ENCODE measurements at places on chromosomes 5 and 9. TPM values are rescaled to one million over a fixed set of nuclear protein-coding genes. Genes with fewer than 3 reads are reported as not detected.

SET gene
- polyA plus RNA-seq = 157 TPM

LCN9 gene
- not detected for polyA plus RNA-seq

ELAVL2 gene
- polyA plus RNA-seq = 0.54 TPM

OLFM1 gene
- 45.7 TPM for polyA plus RNA-seq

ECM2 gene
- polyA plus RNA-seq = 7.1 TPM

EPB41L4B gene
- 1.2 TPM for polyA plus RNA-seq

DNA sequence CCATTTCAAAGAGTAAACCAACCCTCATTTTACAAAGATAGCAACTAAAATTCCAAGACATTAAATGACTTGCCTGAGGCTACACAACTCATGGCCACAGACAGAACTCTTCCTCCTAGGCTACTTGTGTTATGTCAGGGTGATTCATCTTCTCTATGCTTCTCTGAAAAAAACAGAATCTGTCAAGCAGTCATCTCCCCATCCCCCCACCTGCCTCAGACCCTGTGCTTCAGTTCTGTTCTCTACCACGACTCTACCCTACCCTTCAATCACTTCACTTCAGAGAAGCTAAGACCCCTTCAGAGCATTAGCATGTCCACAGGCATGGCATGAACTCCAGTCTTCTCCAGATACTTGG, 277.7 kb upstream of the PTGER4 start:
- no peak for DNase-seq

DNA sequence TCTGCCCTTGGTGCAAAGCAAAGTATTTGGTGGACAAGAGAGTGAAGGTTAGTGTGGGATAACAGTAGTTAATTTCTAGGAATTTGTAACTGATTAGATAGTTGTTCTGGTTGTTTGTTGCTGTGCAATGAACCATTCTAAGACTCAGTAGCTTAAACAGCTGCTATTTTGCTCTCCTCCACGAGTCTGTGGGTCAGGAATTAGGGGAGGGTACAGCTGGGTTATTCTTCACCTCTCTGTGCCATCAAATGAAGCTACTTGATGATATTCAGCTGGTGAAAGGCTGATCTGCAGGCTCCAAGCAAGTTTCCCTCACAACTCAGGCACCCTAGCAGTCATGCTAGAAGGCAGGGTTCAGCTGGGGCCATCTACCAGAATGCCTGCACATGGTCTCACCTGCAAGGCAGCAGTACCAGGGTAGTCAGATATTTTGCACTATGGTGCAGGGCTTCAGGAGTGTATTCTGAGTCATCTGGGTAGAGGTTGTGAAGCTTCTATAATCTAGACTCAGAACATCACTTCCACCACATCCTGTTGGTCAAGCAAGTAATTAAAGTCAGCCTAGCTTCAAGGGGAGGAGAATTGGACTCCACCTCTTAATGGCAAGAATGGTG, 159.5 kb upstream of the SLC28A3 start:
- no peak for DNase-seq

DNA sequence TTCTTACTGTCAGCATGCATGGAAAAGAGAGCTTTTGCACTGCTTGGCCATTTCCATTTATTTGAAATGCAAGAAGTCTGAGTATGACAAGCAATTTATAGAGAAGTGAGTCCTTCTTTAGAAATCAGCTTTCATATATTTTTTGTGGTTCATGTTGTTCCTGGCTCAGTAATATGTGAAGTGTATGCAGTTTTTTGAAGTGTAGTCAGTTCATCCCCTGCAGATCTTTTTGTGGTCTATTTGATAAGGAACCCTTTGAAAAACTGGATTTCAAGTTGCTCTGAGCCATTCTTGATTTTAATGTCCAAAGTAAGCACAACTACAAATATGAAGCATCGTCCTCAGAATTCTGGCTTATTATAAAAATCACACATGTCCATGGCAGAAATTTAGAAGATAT, 294.1 kb upstream of the SMC2 start:
- DNase-seq = no peak

DNA sequence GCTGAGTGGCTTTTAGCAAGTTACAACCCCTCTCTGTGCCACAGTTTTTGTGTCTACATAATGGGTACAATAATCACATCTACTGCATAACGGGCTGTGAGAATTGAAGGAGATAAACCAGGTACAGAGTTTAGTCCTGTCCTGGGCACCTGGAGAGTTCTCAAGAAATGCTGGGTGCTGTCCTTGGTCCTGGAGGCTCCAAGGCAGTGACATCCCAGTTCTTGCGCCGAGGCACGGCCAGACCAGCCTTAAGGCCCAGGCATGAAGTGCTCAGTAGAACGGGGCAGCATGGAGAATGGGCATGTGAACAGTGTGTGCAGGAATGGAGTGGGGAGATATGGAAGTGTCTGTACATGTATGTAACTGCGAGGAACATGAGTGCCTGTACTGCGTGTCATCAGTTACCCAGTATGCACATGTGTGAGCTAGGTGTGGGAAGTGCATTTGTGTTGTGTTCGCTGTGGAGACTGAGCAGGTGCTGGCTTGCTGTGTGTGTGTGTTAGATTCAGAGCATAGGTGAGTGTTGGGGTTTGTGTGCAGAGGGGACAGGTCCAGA, 6.3 kb upstream of the UNC5A start:
- DNase-seq = no peak

- no peak for DNase-seq
Observed at GRCh38 chr5:130545291-130545690, 619.8 kb downstream of the HINT1 start.

GRCh38 chr5:79157305-79157704, 45.7 kb downstream of the BHMT start:
- no peak for DNase-seq

GRCh38 chr5:125199968-125200865, 453.8 kb upstream of the ZNF608 start:
- no peak for DNase-seq

DNA sequence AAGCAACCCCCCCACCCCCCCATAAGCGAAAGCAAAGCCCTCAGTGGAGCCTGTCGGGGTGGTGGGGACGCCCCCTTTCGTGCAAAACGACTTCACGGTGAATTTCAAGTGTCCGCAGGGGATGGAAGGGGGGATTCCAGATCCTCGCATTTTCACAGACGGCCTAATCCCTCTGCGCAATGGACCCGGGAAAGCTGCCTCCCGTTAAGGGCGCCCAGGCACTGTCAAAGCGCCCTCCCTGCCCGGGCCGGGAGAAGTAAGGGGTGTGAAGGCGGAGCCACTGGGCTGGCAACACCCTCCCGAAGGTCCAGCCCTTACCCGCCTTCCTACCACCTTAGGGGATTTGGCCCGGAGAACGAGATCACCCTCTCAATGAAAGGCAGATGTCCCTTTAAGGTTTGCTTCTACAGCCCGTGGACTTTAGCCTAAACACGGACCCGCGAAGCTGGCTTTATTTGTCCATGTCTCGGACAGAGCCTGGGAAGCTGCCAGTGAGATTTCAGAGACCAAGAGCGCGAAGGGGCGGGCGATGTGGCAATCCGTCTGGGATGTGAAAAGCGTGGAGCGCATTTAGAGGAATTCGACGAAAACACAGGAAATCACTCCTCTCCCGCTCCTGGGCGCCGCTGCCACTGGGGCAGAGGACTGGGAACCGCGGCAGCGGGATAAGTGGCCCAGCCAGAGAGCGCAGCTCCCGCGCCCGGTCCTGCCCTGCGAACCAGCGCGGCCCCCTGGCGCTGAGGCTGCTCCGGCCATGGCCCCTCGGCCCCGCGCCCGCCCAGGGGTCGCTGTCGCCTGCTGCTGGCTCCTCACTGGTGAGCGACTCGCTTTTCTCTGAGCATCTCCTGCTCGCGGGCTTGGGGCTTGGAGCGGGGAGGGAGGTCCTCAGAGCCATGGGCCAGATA, at the start of the genes ITGA1 and PELO:
Gene ITGA1, plus strand, starts transcription at position 317 of the 905 bp plus-strand sequence. Its CDS starts 438 bp downstream, at position 755.
Gene PELO, plus strand, starts transcription at position 317 of the 905 bp plus-strand sequence. CDS start 12,479 bp downstream, outside the sequence.
- peak; percentile 55 for DNase-seq

- no peak for DNase-seq
Observed at GRCh38 chr9:36213387-36213786, 22.7 kb downstream of the CLTA start.

- no peak for DNase-seq
Observed at GRCh38 chr5:108884736-108885135, 137.0 kb downstream of the FER start.

DNA sequence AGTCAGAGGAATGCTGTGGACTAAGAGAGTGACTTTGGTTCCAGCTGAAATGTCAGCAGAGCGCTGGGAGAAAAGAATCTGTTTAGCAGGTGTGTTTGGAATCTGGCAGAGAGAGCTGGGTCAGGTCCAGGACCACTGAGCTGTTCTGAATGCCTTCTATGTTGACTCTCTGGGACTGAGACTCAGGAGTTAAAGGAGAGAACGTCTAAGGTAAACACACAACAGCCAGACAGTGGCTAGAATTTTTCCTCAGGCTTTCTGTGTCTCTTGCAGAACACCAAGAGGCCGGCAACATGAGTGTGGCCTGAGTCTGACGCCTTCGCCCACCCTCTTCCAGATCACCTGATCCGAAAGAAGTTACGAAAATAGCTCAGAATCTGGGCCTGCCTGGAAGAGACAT, 107.2 kb upstream of the ZNF462 start:
- no peak for DNase-seq

- DNase-seq = no peak
Observed at GRCh38 chr9:7180247-7180646, 422.5 kb downstream of the KDM4C start.

DNA sequence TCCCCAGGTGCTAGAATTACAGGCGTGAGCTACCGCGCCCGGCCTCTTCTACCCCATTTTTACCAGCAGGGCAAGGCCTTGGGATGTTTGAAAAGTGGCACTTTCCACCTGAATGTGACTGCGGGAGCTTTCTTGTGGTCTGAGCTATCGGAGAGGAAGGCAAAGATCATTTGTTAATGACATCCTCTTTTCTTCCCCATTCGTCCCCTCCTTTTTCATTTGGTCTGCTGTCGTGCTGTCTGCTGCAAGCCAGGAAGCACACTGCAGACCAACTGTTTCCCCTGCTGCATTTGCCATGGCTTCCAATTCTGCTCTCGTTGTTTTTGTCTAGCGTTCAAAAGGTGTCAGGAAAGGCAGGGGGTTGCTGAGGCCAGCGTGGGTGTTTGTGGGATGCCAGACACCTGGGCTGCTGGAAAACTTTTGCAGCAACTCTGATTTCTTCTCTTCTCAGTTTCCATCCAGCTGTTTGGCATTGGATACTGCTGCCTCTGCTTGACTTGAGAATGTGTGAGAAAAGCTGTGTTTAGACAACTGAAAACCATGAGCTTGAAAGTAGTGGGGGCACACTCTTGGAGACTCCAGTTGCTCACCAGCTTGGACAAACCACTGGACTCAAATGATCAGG, 196.4 kb upstream of the MSX2 start:
- no peak for DNase-seq

DNA sequence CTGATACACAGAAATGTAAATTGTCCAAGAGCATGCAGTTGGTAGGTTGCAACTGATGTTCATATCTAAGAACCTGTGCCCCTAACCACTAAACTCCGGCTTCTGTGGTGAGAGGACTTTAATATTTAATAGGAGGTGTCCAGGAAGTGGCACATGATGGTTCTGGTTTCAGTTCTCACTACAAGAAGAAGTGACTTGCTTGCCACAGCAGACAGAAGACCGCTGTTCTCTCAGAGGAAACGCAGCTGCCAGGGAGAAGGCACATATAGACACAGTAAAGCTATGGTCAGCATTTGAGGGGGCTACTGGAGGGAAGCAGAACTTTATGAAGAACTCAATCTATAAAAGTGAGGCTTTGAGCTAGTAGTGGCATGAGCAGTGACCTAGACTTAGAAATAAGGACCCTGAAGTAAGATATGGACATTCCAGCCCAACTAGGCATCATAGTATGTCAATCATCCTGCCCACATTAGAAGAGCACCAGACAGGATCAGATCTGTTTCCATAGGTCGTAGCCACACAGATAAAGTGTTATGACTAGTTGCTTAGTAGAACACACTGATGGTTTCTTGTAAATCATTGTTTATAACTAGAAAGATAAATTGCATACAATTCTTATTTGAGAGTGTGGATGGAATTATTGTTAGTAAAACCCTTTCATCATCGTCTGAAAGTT, 36.4 kb upstream of the DAB2 start:
- no peak for DNase-seq

DNA sequence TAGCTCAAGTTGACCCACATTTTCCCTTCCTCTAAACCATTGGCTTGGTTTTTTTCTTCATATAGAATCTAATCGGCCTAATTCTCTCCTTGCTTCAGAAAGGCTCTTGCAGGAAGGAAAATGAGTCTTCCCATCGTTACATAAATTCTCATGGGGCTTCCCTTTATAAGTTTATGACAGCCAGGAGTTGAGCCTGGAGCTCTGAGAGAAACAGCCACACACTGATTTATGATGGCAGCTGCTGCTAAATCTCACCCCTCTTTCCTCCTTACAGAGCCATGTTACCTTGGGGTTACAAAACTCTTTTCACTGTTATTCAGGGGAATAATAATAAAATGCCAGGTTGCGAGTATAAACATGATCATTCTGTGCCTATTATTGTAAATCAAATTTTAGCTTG, 5.2 kb upstream of the RNF14 start:
- no peak for DNase-seq

GRCh38 chr9:133238272-133238850, 29.3 kb upstream of the OBP2B start:
- DNase-seq = peak; percentile 29

DNA sequence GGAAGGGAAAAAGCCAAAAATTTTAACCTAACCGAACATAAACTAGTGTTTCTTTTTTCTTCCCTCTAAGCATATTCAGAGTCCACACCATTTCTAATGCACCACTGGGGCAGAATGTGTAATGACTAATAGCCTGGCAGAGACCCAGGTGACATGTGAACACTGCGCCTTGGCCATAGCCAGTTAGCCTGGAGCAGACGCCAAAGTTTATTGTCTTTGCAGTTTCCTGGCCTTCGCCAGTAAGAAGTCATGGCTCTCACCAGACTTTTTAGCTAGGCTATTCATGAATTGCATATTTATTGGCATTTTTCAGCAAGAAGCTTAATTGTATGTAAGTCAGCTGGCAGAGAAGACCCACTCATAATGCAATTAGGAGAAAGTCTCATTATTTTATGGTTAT, 182.8 kb upstream of the SLC27A6 start:
- no peak for DNase-seq

DNA sequence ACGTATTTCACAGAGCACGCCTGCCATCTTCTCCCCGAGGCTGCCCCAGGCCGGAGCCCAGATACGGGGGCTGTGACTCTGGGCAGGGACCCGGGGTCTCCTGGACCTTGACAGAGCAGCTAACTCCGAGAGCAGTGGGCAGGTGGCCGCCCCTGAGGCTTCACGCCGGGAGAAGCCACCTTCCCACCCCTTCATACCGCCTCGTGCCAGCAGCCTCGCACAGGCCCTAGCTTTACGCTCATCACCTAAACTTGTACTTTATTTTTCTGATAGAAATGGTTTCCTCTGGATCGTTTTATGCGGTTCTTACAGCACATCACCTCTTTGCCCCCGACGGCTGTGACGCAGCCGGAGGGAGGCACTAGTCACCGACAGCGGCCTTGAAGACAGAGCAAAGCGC, 9.6 kb downstream of the QRFP start:
- no peak for DNase-seq

DNA sequence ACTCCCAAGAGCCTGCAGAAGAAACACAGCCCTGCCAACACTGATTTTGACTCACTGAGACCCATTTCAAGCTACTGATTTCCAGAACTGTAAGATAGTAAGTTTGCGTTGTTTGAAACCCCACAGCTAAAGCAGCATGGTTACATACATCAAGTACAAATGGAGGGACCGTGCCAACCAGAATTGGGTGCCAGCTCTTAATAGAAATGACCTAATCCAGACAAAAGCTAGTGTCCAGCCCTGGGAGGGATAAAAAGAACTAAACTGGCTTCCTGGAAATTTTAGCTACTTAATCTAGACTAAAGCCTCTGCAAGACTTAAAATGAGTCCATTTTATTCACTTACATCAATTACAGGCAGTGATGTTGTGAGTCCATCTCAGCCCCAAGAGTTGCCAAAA, 122.6 kb downstream of the ADAMTS12 start:
- no peak for DNase-seq

- DNase-seq = no peak
Observed at GRCh38 chr5:14959399-14960119, 88.0 kb upstream of the ANKH start.
